ENCODE measurements at places on chromosomes 6 and 20.

GRCh38 chr6:135861189-135861588 is 9.7 kb downstream of the PDE7B start:
- DNase-seq = no peak

GRCh38 chr20:50680105-50680960 is 11.0 kb downstream of the RIPOR3 start:
- DNase-seq = no peak

GRCh38 chr6:168004023-168004422 is 6.6 kb downstream of the KIF25 start:
- no peak for DNase-seq

DNA sequence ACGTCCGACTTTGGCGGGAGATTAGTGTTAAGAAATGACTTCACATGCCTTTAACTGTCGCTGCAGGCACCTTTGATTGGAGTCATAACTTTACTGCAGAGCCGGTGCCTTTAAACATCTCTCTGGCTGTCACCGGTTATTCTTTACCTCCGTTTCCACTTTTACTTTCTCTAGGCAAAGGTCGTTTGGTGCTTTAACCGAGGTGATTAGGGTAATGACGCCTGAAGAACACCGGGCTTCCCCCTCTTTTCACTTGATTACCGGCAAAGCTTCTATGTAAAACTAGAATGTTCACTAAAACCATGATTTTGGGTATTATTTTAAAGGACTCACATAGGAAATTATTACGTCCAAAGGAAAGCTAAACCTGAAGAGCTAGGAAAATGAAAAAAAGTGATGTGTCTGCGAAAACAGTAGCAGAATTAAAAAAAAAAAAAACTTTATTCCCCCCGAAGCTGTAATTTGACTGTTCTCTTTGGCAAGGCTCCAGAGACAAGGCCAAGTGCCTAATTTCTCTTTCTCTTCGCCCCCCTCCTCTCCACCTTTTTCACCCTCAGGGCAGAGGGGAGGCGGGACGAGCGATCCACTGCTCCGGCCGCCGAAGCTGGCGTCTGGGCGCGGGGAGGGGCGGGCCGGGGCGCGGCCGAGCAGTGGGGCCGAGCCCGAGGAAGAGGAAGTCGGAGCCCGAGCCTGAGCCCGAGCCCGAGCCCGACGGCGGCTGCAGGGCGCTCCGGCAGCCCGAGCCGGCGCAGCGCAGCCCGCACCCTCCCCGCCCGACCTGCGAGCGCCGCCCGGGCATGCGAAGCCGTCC is at the start of gene PLEKHG1:
Gene PLEKHG1 (plus strand): TSS at position 687 of the 811 bp plus-strand sequence. CDS start 133,797 bp downstream, outside the sequence.
- no peak for DNase-seq

GRCh38 chr20:46894971-46895905 is 595 bp downstream of the EYA2 start:
- no peak for DNase-seq

- no peak for DNase-seq
Observed at GRCh38 chr6:99790679-99791078, 184.0 kb downstream of the PRDM13 start.

DNA sequence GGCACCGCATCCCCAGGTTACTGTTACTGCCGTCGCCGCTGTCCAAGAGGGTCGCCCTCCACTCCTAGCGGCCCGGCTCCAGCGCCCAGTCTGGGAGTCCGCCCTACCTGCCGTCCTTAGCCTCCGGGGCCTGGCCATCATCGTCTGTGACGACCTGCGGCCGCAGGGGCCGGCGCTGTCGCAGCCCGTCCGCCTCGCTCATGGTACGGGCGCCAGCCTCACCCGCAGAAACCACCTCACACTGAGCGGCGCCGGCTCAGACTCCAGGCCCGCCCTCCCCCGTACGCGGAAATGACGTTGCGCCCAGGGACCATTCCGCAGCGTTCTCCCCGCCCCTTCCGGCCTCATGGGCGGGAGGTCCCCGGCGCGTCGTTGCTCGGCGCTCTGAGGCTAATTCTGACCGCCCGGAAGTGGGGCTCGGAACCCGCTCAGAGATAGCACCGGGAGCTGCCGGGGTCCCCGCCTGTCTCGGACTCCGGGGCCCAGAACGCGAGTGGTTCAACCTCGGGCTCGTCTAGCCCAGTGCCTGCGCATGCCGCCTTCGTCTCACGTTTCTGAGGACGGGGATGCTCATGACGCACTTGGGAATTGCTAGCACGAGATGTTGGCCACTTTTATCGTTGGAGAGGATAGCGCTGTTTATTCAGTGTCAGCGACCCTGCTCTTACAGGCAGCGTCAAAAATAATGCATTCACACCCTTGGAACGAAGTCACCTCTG is at the start of gene APMAP:
Gene APMAP (minus strand): TSS at position 265 of the 719 bp plus-strand sequence. CDS start 63 bp downstream, at position 202.
- DNase-seq = no peak

- DNase-seq = no peak
Observed at GRCh38 chr6:131368198-131368911, 204.7 kb upstream of the ARG1 start.

- no peak for DNase-seq
Observed at GRCh38 chr6:1378065-1379016, 11.0 kb upstream of the FOXF2 start.

DNA sequence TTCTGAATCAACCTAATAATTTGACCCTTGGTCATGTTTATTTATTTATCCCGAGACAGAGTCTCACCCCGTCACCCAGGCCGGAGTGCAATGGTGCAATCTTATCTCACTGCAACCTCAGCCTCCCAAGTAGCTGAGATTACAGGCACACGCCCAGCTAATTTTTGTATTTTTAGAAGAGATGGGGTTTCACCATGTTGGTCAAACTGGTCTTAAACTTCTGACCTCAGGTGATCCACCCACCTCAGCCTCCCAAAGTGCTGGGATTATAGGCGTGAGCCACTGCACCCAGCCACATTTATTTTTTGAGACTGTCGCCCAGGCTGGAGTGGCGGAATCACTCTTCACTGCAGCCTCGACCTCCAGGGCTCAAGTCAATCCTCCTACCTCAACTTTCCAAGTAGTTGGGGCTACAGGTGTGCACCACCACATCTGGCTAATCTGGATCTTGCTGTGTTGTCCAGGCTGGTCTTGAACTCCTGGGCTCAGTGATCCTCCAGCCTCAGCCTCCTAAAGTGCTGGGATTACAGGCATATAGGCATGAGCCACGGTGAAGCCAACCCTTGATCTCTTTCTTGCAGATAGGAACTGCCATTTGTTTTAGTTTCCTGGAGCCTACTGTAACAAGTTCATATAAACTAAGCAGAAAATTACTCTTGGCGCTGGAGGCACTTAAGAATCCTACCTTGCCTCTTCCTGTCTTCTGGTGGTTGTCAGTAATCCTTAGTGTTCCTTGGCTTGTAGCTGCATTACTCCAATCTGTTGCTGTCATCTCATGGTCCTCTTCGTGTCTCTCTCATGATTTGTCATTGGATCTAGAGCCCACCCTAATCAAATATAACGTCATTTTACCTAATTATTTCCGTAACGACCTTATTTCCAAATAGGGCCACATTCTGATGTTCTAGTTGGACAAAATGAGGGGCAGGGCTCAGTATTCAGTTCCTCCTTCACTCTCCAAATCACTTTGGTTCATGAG is 2.3 kb downstream of the RPS18 start:
- no peak for DNase-seq

DNA sequence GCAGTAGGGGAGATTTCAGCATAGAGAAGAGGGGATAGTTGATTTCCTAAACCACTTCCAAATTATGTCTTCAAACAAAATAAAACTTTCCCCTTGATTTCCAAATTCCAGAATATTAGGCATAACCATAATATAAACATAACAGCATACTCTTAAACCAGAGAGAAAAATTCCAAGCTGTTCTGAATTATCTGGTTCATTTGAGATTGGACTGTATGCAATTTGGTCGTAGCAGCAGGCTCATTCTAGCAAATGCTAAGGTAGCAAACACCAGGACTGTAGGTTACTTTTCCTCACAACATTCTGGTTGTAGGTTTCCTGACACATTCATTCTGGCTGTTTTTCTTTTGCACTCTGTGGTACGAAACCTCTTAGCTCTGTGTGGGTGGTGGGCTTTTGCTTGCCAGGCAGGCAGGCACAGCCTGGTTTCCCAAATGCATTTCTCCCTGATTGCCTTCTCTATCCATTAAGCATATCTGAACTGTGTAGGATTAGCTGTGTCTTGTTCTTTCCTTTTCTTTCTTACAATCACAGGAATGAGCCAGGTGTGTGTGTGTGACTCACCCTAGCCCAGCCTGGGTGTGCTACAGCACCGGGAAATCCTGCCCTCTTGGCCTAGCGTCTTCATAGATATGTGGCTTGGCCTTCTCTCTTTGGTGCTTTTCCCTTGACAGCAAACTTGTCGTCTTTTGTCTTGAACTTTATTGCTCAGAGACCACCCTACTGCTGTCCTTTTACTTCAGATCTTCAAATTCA is 77.1 kb downstream of the JARID2 start:
- DNase-seq = no peak

- no peak for DNase-seq
Observed at GRCh38 chr20:64254571-64255360, 782 bp upstream of the PCMTD2 start.

GRCh38 chr20:9200620-9201019 is 131.7 kb downstream of the PLCB4 start:
- no peak for DNase-seq

GRCh38 chr20:25015986-25016385 is 23.4 kb upstream of the APMAP start:
- DNase-seq = no peak

- no peak for DNase-seq
Observed at GRCh38 chr20:59403962-59404314, 103.5 kb downstream of the EDN3 start.

DNA sequence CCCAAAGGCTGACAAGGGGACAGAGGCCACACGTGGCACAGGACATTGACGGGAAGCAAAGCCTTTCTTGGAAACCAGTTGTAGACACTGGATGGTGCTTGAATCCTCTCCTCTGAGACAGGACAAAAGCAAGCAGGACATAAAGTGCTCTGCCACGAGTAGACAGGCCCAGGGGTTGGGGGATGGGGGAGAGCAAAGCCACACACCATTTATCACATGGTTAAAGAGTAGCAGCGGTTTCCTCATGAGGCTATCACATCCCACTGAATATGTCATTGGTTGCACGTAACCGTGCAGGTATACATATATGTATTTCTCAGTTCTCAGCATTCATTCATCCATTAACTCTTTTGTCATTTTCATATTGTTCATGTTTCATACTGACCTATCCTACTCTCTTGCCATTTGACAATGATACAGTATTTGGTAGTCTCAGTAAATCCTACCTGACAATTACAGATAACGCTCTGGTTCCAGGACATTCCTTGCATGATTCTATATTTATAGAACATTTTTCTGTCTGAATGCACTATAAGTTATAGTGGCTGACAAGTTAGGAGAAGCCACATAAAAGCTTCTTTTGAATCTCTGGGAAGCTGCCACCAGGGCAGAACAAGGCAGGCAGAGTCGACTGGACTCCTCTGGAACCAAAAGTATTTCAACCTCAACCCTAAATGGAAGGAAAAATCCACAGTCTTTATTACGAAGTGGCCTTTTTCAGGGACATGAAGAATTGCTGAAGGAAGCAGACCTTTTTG is 23.5 kb downstream of the METTL24 start:
- DNase-seq = no peak

- no peak for DNase-seq
Observed at GRCh38 chr6:170116636-170117035, 174.2 kb downstream of the DLL1 start.

GRCh38 chr6:132865364-132865763 is 51.0 kb downstream of the RPS12 start:
- no peak for DNase-seq

DNA sequence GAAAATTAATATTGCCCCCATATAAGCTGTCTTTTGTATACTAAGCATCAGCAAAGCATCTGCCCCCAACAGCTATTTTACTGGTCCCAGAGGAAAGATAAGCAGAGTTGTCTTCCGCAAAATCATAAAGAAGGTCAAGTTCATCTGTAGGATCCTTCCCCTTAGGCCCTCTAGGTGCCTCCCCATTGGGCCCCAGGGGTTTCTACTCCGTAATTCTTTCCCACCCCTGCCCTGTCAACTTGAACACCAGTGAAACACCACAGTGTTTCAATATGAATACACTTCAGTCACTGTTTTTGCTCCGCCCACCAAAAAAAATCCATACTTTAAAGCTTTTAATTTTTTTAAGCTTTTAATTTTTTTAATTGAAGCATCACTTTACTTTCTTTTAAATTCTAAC is 159.2 kb downstream of the ATXN1 start:
- DNase-seq = no peak

GRCh38 chr6:136362421-136363356 is 73.0 kb upstream of the BCLAF1 start:
- no peak for DNase-seq

DNA sequence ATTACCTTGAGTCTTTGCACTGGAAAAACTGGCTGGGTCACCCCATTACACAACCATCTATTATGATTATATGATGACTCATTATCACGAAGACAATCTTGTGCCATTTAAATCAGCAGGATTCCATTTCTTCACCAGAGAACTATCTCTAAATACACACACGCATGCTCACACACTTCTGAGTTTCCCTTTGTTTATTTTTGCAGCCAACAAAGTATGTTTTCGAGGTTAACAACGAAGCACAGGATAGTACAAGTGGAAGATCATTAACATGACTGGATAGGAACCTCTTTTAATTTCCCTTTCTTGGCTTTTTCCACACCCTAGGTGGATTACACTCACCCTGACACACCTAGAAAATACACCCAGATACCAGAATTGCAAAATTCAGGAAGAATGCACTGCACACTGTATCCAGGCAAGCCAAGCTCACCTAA is 18.9 kb downstream of the PERP start:
- no peak for DNase-seq

GRCh38 chr20:49603209-49603627 is 35.3 kb upstream of the PTGIS start:
- DNase-seq = no peak

GRCh38 chr6:151721146-151721545 is 86.3 kb upstream of the ESR1 start:
- DNase-seq = no peak

GRCh38 chr6:130577178-130577919 is 211.5 kb downstream of the TMEM200A start:
- no peak for DNase-seq

DNA sequence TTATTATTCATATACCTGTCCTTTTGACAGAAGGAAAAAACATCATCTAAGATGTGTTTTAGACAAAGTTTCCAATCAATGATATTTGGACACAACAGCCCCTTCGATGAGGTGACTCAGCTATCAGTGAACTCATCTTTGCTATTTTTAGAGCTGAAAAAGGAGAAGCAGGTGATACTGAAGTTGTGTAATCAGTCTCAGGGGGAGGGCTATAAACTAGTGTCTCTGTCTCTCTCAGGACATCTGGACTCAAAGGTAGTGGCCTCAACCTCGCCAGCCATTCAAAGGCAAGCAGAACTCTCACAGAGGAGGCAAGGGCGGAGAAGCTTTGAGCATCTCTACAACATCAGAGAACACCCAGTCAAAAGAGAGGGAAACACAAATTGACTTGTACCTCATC is 135.4 kb downstream of the BFSP1 start:
- DNase-seq = no peak
